ENCODE measurements at places on chromosomes 2 and 18.
A peak's percentile ranks its signal among the peaks of the same experiment; 100 is the strongest.

DNA sequence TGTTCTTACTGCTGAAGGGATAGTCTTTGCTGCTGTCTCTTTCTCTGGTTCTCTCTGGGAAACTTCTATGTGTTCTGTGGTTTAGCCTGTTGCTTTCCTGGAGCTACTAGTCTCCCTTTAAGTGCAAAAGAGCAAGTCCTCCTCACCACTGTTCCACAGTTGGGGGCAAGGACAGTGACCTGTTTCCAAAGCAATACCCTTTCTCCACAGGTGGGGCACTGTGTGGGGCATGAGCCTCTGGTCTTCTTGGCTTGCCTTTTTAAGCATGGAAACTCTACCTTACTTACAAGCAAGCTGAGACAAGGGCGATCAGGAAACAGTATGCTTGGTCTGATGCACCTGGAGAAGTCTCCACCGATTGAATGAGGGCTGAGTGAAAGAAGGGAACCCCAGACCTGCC is 156.7 kb downstream of the CPS1 start:
- no peak for DNase-seq

- no peak for DNase-seq
Measured at GRCh38 chr2:2731816-2732284, 400.8 kb upstream of the MYT1L start.

GRCh38 chr2:207051385-207051965 is 112.2 kb downstream of the CPO start:
- DNase-seq = peak; percentile 27

DNA sequence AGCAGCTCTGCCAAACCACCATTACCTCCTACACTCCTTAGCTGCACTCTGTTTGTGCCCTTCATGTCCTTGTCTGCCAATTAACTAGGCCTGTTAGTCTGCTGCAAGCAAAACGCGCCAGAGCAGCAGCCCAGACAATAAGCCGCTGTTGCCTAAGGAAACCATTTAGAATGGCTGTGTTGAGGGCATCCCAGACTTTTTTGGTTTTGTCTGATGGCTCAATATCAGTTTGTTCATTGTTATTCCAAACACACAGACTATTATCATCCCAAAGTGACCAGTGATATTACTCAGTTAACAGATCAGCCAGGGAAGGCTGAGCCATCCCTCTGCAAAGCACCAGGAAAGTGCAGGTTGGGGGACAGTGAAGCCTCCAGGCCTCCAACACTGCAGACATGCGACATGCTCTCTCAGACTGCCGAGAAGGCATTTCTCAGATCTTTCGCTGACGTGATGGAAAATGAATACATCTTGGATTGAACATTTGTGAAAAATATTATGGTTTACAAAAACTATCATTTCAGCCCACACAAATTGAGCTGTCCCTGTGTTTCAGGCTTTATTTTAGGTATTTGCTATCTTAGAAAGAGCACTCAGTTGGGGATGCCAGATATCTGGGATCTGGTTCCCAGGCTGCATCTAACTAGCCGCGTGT is 182.0 kb upstream of the HNRNPA3 start:
- no peak for DNase-seq

GRCh38 chr2:192827735-192828134 is 633.0 kb upstream of the TMEFF2 start:
- no peak for DNase-seq

GRCh38 chr2:176105078-176105729 is 1.9 kb upstream of the HOXD11 start:
- DNase-seq = no peak

DNA sequence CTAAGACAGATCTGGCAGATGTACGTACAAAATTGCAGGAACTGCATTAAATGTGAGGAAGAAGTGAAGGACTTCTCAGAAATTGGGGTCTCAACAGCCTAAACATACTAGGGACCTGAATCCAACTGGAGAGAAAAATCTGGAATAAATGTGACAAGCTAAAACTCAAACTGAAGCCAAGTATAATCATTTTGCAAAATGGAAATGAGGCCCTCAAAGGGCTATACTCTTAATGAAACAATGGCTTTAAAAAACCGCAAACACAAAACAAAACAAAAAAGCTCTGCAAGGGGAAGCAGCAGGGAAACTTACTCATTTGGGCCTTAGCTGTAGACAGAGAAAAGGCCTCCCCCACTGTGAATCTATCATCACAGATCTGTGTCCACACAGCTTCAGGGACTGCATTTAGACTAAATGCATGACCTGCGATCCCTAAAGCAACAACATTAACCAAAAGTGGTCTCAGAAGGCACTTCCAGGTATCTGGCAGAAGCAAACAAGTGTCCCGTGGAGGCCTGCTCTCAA is 63.2 kb downstream of the CCBE1 start:
- no peak for DNase-seq

GRCh38 chr2:24101992-24102391 is 17.4 kb upstream of the TP53I3 start:
- DNase-seq = no peak

- no peak for DNase-seq
Measured at GRCh38 chr2:26475832-26476501, 2.0 kb downstream of the OTOF start.

DNA sequence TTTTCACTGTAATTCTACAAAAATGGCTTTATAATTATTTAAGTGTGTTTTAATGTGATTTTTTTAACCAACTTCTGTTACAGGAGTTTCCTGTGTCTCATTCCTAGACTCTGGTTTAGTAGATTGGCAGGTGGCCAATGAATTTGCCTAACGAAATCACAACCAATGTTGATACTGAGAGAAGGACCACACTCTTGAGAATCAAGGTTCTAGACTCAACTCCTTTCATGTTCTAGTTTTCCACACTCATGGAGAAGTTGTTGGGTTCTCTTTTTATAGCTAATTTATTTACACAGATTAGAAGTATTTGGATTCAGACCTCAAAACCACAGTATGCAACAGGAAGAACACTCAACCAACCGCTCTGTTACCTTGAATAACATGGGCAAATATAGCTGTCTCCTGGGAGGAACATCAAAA is 22.6 kb upstream of the USP34 start:
- DNase-seq = no peak

DNA sequence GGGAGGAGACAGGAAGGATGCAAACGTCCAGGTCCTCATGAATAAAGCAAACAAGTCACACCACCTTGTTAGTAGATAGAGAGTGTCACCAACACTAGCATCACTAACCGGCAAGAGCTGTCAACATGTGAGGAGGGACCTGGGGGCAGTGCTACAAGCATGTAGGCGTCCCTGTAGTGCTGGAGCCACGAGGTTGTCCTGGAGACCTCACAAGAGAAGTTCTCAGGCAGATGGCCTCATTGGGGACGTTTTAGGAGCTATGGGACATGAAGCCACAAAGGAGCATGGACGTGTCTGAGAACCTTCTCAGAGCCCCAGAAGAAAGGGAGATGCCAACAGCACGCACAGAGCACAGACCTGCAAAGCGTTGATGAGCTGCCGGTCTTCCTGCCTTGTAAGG is 70.0 kb downstream of the COL6A3 start:
- DNase-seq = no peak

DNA sequence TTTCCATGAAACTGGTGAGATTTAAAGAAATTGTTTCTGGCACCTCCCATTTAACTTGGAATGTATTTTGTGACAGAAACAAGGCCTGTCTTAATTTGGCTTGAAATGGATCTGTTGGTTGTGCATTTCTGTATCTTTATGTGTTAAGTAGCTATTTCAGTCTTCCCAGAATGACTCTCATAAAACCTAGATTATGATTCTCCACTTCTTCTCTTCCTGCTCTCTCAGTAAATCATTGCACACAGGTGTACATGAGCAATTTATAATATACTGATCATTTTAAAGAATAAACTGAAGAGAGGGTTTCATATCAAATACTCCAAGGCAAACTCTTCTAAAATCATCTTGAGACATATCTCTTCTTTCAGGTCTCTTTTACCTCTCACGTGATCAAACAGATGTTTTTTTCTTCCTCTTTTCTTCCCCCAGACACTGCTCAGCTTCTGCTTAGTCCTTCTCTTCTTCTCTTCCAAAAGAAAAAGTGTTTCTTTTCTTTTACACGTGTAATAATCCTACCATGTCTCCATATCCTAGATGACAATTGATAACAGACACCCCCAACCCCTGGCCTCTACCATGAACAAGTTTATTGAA is 112.0 kb downstream of the PPP1R1C start:
- DNase-seq = no peak

DNA sequence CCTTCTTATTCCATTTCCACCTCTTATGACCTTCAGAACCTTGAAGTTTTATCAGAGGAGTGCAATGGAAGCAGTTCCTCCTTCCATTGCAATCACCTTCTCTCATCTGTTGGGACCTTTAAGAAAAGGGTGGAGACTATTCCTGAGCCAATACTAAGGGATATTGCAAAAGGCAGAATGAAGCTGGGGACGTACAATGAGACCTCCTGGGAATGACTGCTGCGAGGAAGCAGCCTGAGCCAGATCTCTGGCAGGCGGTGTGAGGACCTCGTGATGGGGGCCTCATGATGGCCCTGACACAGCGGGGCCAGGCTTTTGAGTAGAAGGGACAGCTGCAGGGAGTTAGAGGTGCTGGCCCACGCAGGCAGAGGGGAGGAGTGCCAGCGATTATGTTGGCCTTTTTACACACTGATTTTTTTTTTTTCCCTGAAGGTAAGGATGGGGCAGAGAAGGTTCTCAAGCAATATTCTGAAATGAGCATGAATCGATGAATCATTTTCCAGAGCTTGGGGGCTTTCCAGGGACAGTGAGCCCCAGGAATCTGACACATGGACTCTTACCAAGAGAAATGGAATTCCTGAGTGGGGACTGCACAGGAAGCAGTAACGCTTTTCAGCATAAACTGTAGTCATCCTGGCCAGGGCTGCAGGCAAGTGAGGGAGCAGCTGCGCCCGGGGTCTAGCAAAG is 40.0 kb upstream of the LAPTM4A start:
- peak; percentile 81 for DNase-seq

DNA sequence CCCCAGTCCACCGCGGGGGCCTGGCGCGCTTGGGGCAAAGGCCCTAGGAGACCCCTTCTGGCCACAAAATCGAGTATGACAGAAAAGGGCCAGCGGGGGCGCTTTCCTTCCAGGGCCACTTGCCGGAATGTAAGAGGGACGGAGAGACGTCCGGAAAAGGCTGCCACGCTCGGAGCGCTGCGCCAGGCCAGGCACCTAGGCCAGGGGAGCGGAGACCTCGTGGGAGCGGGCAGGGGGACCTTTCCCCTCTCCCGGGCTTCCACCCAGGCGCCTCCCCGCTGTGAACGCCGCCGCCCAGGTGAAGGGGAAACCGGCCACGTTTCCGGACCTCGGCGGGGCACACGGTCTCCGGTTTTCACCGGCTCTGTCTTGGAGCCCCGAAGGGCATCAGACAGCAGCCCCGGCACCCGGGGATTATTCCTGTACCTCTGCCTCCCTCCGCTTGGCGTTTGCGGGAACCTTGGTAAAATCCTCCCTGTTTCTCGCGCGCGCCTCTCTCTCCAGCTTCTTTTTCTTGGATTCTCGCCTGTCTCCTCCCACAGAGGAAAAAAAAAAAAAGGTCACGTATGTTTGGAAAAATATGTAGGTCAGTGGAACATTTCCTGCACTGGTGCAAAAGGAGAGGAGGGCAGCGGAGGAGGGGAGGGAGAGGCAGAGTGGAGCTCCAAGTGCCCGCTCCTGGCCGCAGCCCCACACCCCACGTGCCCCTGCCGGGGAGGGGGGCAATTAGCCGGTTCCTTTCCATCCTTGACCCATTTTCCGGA is 1.2 kb upstream of the NPAS2 start:
- DNase-seq = peak; percentile 45

DNA sequence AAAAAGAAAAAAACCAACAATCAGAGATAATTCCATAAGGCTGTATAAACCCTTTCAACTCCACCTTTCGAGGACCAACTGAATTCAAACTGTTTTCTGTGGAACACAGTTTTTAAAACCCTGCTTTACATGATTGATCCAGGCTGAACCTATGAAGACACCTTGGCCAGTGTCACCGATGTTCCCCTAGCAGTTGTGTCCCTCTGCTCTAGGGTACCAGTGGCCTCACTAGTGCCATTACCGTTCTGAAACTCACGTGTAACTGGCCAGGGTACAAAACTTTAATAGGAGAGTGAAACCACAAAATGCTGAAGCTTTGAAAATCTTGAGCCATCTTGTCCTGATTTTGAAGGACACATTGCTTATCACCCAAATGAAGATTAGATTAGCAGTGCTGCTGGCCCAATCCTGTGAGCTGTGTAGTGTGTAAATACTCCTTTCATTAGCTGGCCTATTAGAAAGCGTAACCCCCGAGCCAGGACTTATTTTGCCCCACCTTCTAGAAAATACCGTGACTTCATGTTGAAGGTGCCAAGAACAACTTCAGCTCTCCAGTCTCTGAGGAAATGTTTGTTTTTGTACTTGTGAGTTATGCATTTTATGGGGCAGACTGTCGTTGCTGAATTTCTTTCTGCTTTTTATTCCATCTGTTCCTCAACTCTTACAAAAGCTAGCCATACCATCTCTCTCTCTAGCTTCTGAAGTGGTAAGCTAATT is 147.8 kb upstream of the MAP3K20 start:
- DNase-seq = no peak

DNA sequence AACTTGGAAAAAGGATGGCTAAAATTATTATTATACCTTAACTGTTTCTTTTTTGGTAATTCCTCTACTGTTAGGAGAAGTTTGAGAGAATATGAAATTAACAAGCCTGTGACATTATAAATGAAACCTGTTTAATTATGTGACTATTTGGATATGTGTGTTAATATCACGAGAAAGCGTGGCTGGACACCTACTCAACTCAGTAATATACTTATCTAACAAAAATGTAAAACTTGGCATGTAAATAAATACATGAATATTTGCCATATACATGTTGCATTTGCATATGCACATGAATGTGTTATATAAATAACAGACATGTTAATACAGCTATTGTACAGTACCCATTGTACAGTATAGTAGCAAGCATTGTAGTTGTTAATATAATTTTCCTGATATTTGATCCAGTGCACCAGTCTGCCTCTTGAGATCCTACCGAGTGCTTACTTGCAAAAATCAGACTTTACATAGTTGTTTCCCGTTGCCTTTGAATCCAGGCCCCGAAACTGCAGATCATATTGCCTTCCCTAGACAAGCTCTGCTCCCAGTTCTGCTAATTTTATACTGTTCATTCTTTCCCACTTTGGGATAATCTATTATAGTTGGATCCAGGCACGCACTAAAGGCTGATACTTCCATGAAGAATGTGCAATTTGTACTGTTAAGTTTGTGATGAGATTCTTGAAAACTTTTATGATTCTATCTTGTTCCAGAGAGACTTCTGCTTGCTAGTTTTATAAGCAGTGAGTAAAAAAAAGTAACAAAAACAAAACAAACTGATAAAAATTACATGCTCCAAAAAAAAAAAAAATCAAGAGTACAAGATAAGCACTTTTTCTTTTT is 395.6 kb downstream of the ARHGAP15 start:
- DNase-seq = no peak

- DNase-seq = no peak
Measured at GRCh38 chr2:197254776-197255530, 55.6 kb downstream of the ANKRD44 start.

DNA sequence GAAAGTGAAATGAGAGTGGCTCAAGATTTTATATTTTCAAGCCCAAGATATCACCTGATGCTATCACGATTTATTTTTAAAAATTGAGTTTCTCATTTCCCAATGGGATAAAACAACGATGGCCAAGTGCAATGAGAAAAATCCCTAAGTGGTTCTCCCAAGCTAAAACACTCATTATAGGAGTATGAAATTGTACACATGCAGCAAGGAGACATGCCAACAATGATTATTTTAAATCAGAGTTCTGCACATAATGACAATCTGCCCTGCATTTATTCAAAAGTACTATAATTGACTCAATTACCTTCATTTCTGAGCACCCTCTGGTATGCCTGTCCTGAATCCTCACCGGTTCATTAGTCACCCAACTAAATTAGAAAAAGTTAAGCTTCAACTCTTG is 12.7 kb downstream of the CYTIP start:
- DNase-seq = no peak

All from bronchial epithelial cell (primary cell).